Activated T-helper 1 cell treated with Interleukin-2 at 50 U/mL for 16 hours (primary cell): ENCODE measurements at places on chromosomes 5 and 9.

DNA sequence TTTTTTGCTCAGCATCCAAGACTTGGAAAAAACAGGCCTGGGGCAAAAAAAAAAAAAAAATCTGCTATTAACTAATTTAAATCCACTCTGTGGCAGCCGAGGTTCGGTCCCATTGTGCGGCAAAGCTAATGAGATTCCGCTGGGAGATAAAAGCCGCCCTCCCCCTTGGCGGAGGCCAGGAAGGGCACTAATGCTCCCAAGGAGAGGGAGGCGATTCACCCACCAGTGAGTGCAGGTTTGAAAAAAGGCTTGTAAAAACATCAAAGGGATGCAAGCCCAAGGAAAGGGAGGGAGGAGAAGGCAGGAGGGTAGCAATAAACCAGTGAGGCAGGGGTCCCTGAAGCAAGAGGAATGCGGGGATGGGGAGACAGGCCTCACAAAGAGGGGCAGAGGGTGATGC is 129.5 kb upstream of the RAPGEF1 start:
- DNase-seq = no peak

DNA sequence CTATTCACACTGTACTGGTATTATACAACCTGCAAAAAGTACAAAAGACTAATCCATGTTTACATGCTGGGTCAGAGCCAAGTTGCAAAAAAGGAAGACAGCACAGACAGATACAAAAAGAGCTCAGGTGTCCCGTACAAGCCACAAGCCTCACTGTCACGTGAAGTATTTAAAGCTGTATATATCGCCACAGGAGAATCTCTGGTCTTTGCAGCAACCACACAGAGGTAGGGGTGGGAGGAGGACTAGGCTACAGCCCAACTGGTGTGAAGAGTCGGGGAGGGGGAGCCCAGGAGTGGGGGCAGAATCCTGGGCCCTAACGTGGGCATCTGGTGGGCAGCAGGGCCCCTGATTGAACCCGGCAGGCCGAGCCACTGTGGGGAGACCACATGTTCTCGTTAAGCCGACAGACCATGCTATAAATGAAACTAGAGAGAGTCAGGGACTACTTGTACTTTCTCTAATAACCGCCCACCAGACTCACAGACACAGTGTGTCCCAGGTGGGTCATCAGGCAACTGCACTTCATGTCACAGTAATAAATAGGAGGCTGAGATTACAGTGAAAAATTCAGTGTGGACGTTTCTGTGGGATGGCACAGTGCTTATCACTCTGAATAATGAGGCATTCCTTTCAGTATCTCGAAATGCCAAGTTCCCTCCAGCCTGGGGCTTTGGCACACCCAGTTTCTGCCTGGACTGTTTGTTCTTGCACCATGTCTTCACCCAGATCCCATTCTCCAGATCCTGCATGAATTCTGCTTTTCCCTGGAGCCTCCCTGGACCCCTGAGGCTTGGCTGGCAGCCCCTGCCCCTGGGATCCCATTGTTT is 79.3 kb upstream of the SH3PXD2B start:
- no peak for DNase-seq

DNA sequence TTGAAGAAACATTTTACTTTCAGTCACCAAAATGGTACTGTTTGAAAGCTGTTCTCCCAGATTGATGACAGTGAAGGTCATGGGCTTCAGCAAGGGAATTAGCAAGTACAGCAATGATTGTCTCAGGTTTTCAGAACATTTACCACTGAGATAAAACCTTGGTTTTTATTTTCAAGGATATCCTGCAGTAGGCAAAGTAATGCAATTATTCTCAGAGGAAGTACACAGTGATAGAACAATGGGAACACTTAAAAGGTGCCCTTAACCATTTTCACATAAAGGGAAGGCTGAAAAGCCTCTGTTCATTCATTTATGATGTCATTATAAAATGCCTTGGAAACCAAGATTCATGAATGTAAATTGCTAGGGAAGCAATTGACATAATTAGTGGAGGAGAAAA is 471.8 kb upstream of the ACO1 start:
- no peak for DNase-seq

- DNase-seq = no peak
These were observed 349.0 kb upstream of the FAM174A start for GRCh38 chr5:100186181-100186580.

GRCh38 chr9:35186524-35186923 is 24.7 kb downstream of the UNC13B start:
- DNase-seq = no peak

DNA sequence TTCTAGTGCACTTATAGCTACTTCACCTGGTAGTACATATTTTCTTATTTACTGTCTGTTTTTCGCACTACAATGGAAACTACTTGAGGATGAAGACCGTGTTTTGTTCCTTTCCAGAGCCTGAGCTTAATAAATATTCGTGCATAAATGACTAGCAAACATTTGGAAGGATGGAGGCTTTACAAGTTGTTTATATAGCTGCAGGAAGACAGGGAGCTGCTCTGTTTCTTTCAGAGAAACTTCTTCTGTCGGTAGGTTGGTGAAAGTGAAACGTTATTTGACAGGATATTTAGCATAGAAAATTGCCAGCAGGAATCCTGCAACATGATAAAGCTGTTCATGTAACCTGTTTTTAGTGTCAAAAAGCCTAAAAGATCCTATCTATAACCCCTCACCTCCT is 210.6 kb downstream of the PCSK5 start:
- no peak for DNase-seq

DNA sequence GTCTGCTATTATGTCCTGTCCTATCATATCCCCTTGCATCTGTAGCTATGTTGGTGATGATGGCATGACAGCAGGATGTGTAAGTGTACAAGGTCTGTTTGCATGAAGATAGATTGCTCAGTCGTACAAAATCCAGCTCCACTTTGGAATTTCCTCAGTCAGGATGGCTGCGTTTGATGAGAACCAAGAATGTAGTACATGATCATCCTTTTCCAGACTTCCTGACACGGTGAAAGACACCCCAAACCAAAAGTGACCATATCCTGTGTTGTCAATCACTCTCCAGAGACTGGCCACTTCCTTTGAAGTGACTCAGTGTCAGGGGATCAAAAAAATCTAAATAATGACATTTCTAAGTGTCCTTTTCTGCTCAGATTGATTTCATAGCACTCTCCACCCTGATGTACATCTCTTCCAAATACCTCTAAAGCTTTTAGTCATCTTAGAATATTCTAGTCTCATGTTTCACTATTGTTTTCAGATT is 213.4 kb downstream of the PLK2 start:
- DNase-seq = no peak

DNA sequence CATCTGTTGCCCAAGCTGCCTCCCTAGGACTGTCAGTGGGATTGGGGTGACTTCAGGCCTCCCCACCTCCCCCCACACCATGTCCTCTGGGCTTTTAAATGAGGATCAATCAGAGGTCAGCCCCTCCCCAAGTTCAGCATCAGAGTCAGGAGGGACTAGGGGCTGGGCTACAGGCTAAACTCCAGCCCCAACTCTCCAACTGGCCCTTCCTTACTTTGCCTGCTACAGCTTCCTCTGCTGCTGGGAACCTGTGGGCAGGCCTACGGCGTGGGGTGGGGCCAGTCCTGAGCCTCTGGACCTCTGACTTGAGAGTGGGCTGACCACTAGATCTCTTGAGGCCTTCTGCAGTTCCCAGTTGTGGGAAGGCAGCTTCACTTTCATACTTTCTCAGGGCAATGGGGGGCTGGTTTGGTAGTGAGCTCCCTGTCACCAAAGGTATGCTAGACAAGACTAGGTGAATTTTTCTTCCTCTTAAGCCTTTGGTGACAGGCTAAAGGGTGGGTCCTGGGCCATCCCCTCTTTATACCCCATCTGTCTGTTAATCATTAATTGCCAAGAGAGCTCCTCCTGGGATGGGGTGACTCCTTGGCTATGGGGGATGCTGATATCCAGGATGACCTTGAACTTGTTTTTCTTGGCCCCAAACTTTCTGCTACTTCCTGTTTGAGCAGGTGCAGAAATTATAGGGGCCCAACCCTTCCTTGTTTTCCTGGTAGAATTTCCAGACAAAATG is 10.8 kb upstream of the DAB2IP start:
- DNase-seq = no peak

DNA sequence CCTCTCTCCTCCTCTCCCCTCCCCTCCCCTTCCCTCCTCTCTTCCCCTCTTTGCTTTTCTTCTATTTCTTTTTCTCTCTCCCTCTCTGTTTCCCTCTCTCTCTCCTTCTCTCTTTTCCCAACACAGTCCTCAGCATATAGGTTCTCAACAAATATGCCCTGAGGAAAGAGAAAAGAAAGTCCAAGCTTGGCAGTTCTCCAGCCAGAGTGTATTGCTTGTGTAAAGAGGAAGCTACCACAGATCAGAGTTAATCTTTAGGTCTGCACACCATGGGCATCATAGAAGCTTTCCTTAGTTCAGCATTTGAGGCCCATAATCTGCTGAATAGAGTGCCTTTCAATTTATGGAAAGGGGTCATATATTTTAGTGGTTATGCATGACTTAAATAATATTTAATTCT is 382.8 kb upstream of the WWC1 start:
- no peak for DNase-seq

- no peak for DNase-seq
These were observed 92.8 kb upstream of the ACOT12 start for GRCh38 chr5:81486711-81487110.

DNA sequence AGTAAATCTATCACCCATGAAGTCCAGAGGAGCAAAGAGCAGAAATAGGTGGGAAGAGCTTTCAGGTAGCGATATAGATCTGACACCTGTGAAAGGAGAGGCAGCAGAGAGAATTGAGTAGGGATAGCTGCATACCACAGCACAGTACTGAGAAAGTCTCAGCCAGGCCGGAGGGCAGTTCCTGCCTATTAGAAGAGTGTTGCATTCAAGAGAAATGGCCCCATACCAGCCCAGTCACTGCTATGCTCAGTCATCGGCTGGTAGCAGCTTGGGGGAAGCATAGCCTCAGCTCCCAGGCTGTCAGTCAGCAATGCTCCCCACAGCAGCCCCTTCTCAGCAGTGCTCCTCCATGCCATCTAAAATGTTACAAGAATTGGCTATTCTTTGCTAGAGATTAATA is 285.1 kb upstream of the CDH6 start:
- no peak for DNase-seq

GRCh38 chr5:83340511-83340918 is 131.0 kb upstream of the VCAN start:
- no peak for DNase-seq

DNA sequence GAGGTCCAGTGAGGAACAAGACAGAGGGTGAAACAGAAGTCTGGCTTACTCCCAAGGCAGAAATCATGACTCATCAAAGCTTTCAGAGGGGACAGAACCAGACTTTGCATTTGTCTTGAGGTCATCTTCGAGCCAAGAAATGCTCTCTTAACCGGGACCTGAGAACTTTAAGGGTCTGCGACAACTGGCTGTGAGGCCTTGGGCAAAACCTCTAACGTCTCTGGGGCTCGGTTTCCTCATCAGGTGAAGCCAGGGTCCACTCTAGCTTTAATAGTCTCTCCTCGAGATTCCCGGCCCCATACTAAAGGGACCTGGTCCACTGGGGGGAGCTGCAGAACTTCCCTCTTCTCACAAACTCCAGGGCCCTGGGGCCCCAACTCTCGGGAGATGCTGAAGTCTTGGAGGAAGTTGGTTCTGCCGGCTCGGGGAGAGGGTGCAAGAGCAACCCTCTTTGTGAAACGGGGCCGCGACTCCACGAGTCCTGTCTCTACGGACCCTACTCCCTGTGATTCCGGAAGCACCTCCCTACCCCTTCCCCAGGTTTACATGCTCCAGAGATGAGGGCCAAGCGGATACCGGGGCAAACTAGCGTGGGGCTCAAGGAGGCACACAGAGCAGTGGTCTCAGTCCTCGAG is 2.6 kb downstream of the GLIS3 start:
- DNase-seq = peak; percentile 4

- DNase-seq = no peak
These were observed 12.3 kb downstream of the IFNA21 start for GRCh38 chr9:21154018-21154608.
